ENCODE measurements at places on chromosomes 6 and 20.
A peak's percentile ranks its signal among the peaks of the same experiment; 100 is the strongest.

GRCh38 chr6:5956939-5957338 is 49.8 kb downstream of the NRN1 start:
- DNase-seq: no peak

- no peak for DNase-seq
Measured at GRCh38 chr20:43017241-43018030, 172.3 kb downstream of the PTPRT start.

DNA sequence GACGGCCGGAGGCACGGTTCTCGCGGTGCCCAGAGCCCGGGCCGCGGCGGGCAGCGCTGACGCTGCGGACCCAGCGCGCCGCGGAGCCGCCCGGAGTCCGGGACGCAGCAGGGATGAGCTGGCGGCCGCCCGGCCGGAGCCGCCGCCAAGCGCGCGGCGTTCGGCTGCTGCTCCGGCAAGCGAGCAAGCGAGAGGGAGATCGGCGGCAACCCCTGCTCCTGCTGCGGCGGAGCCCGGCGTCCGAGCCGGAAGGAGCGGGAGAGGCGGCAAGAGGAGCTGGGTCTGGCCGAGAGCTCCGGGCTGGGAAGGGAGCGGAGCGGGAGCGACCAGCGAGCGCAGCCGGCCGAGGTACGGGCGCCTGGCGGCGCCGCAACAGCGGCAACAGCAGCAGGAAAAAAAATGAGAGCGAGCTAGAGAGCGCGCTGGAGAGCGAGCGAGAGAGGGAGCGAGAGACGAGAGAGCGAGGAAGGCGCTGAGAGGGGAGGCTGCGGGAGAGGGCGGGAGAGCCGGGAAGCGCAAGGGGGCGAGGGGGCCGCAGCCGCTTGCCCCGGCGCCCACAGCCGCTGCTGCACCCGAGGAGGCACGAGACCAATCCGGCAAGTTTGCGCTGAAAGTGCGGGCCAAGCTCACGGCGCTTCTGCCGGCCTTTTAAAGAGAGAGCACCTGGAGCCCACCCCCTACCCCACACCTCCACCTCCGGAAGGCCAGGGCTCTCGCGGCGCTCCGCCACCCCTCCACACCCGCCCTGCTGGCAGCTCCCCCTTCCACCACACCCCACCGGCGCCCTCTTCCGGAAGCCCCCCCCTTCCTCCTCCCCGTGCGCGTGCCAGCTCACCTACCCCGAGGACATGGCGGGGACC is 496 bp downstream of the GRM4 start:
- DNase-seq: peak; percentile 65

DNA sequence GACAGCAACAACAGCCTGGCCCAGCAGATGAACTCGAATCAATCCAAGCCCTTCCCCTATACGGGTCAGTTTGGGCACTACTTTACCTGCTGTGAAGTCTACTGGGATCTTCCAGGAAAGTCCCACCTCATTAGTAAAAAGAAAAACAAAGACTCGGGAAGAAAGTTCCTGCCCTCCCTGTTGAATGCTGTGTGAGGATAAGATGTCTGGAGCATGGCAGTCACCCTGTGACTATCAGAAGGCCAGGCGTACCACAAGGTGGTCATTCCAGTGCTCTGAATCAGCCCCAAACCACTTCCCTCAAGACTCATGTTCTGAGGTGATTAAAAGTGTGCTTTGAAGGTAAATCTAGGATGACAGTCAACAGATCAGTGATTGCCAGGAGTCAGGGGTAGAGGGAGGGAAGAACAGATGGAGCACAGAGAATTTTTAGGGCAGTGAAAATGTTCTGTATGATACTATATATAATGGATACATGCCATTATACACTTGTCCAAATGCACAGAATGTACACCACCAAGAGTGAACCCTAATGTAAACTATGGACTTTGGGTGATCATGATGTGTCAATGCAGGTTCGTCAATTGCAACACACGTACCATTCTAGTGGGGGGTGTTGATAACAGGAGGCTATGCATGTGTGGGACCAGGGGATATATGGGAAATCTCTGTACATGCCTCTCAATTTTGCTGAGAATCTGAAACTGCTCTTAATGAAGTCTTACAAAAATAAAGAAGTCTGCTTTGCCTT is 14.7 kb downstream of the FKBP1A start:
- DNase-seq: peak; percentile 50

- no peak for DNase-seq
Measured at GRCh38 chr20:18922251-18922650, 108.7 kb downstream of the SCP2D1 start.

GRCh38 chr6:89368999-89369398 is 16.5 kb upstream of the UBE2J1 start:
- peak; percentile 71 for DNase-seq

DNA sequence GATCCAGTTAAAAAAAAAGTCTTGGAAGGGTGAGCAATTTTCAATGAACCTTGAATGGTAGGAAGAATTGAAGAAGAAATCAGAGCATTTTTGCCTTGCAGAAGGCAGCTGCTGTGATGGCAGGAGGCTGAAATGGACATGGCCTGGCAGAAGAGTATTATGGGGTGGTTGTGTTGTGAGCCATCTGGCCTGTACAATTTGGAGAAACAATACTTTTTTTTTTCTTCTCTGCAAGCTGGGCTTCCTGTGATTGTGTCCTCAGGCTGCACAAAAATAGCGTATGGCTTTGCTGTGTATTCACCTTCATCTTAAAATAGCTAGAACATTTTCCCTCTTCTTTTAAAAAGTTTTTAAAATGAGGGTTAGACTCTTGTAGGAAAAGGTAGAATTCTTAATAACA is 21.4 kb downstream of the SYCP2L start:
- DNase-seq: no peak

Data from choroid plexus epithelial cell (primary cell).